ENCODE measurements at places on chromosomes 11 and 22. TPM values are rescaled to one million over a fixed set of nuclear protein-coding genes. Genes with fewer than 3 reads are reported as not detected.

Gene SMIM35
- total RNA-seq = not detected

Gene PTPRCAP
- total RNA-seq = 20.3 TPM

Gene POU2AF2
- not detected for total RNA-seq

DNA sequence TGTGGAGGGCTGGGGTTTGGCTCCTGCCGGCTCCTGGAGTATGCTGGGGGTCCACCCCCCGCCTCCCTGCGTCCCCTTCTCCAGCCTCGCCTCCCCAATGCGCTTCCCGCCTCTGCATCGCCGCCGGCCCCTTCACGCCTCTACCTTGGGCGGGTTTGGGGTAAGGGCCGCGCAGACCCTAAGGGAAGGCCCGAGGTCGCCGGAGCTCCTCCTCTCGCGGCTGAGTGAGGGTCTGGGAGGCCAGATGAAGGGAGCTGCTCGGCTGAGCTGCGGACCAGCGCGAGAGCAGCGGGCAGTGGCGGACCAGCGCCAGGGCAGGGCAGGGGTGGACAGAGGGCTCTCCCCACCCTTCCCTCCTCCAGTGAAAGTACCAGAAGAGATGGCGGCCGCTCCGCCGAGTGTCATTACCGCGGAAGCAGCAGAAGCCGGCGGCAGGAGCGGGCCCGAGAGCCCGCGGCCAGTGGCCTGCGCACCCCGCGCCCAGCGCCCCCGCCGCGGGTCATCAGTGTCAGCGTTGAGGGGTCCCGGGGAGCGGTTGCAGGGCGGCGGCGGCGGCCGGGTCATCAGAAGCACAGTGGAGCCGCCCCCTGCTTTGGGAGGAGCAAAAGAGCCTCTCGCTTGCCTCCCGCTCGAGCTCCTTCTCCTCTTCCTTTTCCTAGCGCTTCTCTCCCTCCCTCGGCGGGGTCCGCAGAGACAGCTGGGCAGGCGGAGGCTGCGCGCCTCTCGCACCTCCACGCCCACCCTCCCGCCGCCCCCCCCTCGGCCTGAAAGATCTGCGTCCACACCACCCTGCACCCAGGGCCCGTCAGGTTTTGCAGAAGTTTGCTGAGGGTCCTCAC lies 255.6 kb upstream of the CADM1 start:
- no peaks in the 10 kb centered on the region for H3K36me3 ChIP-seq
- no peaks in the 10 kb centered on the region for H3K4me1 ChIP-seq
- no peak overlapping the region for H3K27ac ChIP-seq
- H3K4me3 ChIP-seq = peak overlapping the region; percentile 47

- DNase-seq = no peak
- H3K27ac ChIP-seq = no peak overlapping the region
- no peak overlapping the region for H3K4me3 ChIP-seq
- H3K4me1 ChIP-seq = no peaks in the 10 kb centered on the region
- no peaks in the 10 kb centered on the region for H3K27me3 ChIP-seq
Observed at GRCh38 chr11:114426280-114426679, 13.0 kb upstream of the REXO2 start.

- H3K4me3 ChIP-seq = no peak overlapping the region
- no peaks in the 10 kb centered on the region for H3K36me3 ChIP-seq
- no peaks in the 10 kb centered on the region for H3K27me3 ChIP-seq
- peak overlapping the region; percentile 71 for H3K27ac ChIP-seq
- peak; percentile 74 for DNase-seq
Observed at GRCh38 chr22:19970479-19971275, 29.1 kb upstream of the TXNRD2 start.

- no peaks in the 10 kb centered on the region for H3K36me3 ChIP-seq
- H3K4me3 ChIP-seq = no peak overlapping the region
- DNase-seq = no peak
- H3K27me3 ChIP-seq = no peaks in the 10 kb centered on the region
Observed at GRCh38 chr11:62492586-62492985, 54.0 kb downstream of the AHNAK start.

GRCh38 chr22:33521879-33522665 lies 398.2 kb downstream of the LARGE1 start:
- H3K4me3 ChIP-seq = no peak overlapping the region
- H3K4me1 ChIP-seq = peaks cover 3% of the 10 kb centered on the region
- no peak for DNase-seq
- no peaks in the 10 kb centered on the region for H3K27me3 ChIP-seq
- no peak overlapping the region for H3K27ac ChIP-seq

DNA sequence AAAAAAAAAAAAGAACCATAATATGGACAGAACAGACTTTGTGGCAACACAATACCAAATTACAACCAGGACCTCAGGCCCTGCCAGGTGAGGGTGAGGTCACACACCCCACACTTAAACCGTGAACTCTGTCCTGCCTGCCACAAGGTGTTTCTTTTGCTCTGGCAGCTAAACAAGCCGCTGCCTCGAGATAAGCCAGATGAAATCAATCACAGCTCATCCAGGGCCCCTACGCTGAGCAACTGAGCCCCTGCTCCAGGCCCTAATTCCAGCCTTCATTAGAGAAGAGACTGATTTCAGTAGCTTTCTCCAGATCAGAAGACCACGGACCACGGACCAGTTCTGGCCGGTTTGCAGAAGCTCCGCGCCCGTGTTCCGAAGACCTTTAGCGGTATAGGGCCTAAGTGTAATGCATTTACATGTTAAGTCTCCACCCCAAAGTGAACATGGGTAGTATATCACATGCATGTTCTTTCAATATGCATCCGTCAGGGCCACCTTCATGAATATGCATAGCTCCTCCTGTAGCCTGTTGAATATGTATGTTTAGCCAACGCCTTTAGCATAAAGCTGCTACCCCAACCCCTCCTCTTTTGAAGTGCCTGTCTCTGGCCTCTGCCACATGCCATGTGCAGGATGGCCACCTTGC lies 14.8 kb upstream of the RAC2 start:
- no peaks in the 10 kb centered on the region for H3K4me1 ChIP-seq
- no peak overlapping the region for H3K4me3 ChIP-seq
- H3K27ac ChIP-seq = no peak overlapping the region
- peak; percentile 36 for DNase-seq
- H3K36me3 ChIP-seq = no peaks in the 10 kb centered on the region
- no peaks in the 10 kb centered on the region for H3K27me3 ChIP-seq

DNA sequence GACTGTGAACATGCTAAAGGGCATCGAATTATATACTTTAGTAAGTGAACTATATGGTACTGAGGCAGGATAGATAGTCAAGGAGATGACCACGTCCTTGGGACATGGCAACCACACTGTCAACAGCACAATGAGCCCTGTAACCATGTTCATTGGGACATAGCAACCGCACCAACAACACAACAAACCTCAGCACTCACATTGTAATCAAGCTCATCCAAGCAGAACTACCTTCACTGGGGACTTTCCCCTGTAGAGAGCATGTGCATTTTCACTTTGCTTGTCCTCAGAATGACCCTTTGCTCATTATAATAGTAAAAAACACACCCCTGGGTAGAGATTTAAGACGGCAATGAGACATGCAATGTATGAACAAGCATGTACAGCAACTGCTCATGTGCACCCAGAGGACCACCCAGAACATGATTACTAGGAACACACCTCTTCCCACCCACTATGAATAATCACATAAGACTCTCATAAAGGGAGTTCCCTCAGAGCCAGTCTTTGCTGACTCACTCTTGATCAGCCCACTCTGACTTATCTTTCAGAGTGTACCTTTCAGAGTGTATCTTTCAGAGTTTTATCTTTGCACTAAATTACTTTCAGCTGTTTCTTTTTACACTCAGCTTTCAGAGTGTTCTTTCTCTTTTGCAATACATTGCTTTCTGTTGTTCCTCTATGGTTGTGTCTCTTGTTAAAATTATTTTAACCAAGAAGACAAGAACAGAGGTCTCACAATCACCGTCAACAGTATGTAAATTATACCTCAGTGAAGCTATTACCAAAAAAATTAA lies 4.1 kb upstream of the PLAAT2 start:
- peaks cover 15% of the 10 kb centered on the region for H3K4me1 ChIP-seq
- no peaks in the 10 kb centered on the region for H3K27me3 ChIP-seq

DNA sequence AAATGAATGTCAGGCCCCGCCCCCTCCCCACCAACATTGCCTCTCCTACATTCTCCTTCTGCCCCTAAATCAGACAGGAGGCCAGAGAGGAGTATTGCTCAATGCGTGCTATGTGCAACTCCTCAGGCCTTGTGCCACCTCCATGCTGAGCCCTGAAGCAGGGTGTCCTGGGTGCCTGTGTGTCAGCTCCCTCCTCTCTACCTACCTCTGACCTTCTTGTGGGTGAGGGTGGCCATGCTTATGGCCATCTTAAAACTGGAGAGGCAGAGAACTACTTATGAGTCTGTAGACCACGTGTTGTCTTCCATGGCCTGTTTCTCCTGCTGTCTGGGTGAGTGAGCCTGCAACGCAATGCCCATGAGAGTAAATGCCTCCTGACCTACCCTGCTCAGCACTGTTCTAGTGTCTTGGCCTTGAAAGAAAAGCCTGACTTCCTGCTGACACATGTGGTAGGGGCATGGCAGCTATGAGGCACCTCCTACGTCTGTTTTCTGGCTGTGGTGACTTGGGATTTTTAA lies 10.5 kb downstream of the MCAM start:
- H3K36me3 ChIP-seq = peaks cover 5% of the 10 kb centered on the region
- H3K27ac ChIP-seq = no peak overlapping the region
- no peaks in the 10 kb centered on the region for H3K4me1 ChIP-seq

GRCh38 chr11:6615046-6615445 lies 3.0 kb upstream of the TAF10 start:
- no peak for DNase-seq
- H3K4me3 ChIP-seq = no peak overlapping the region
- no peaks in the 10 kb centered on the region for H3K27me3 ChIP-seq
- peaks cover 11% of the 10 kb centered on the region for H3K36me3 ChIP-seq
- no peak overlapping the region for H3K27ac ChIP-seq

GRCh38 chr11:2902784-2903671 lies 17.5 kb upstream of the CDKN1C start:
- no peaks in the 10 kb centered on the region for H3K27me3 ChIP-seq
- no peak for DNase-seq
- H3K4me3 ChIP-seq = peak overlapping the region; percentile 43

DNA sequence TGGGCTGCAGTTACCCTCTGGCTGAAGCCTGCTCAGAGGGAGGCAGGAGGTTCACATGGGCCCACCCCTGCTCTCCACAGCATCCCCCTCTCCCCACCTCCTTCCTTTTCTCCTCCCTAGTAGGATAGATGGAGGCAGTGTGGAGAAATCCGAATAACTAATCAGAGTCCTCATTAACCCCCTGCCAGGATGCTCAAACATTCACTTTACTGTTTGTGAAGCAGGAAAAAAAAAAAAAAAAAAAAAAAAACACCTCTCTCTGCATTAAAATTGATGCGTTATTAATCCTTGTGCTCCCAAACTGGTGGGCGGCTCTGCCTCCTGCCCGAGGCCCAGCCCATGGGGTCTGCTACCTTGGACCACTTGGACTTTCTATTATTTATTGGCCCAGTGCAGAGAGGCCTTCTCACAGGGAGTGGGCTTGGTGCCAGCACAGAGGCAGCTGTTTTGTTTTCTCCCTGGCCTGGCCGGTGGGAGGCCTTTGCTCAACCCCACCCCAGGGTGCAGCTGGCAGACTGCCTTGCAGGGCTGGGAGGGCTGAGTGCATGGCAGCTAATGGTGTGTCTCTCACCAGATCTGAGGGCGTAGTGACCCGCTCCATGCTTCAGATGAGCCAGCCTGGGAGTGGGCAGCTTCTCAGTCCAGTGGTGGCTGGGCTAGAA lies 150.7 kb downstream of the PKNOX2 start:
- no peaks in the 10 kb centered on the region for H3K36me3 ChIP-seq
- H3K27me3 ChIP-seq = no peaks in the 10 kb centered on the region
- no peak overlapping the region for H3K4me3 ChIP-seq
- peak; percentile 51 for DNase-seq
